ENCODE measurements at places on chromosomes 16 and 17.

GRCh38 chr16:72372087-72373045, 200.4 kb upstream of the PMFBP1 start:
- DNase-seq: no peak

DNA sequence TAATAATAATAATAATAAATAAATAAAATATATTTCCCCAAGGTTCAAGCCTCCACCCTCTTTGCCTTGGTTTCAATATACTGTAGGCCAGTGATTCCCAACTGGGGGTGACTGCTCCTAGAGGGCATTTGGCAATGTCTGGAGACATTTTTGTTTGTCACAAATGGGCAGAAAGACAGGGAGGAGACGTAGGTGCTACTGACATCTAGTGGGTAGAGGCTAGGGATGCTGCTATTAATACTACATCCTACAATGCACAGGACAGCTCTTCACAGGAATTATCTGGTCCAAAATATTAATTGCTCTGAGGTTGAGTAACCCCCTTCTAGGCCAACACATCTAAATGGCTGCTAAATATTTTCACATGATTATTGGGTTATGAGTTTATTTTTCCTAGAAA, 12.8 kb upstream of the PRR14 start:
- no peak for DNase-seq

DNA sequence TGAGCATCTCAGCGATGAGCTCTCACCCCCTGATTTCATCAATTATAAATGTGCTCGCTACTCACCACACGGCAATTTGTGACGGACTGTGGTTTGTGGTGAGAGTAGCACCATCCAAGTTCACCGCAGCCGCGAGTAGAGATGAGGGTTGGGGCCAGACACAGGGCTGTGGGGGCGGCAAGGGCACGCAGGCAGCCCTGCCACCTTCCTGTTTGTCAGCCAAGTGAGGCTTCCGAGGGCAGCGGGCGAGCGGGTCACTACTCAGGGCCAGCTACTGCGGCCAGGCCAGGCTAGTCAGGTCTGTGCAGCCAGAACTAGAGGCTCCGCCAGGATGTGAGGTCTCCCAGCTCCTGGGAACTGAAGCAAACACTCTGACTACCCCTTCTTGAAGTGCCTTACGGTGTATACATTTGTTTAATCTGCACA, 39.6 kb upstream of the MEOX1 start:
- no peak for DNase-seq

DNA sequence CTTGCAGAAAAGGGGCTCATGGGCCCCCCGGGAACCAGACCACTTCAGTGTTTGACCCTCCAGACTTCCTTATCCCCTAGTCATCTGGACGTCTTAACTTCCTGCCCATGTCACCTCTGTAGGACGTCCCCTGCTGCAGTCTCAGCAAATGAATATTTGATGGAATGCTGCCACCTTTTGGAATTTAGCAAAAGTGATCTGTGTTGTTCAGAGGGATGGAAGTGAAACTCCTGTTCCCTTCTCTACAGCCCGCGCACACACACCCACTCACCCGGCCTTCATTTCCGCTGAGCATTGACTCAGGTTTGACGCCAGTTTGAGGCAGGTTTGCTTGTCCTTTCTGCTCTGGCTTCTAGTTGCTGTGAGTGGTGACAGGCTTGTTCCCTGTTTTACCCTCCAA, 507.2 kb upstream of the EEF2KMT start:
- no peak for DNase-seq

- DNase-seq: no peak
Measured at GRCh38 chr16:1198194-1198593, 26.9 kb downstream of the TPSG1 start.

DNA sequence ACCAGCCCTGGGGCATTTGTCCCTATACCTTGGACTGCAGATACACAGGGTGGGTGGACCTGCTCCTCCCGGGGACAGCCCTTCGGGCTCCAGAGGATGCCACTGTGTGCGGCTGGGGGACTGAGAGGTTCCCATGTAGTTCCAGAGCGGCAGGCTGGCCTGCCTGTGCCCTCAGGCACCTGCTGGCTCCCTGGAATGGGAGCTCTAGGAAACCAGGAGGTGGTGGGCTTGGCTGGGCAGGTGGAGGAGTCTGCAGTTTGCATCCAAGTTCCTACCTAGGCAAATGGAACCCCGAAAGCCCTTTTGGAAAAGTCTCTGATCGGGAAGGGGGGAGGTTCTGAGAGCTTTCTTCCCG, 982 bp downstream of the DBNDD1 start:
- DNase-seq: no peak

DNA sequence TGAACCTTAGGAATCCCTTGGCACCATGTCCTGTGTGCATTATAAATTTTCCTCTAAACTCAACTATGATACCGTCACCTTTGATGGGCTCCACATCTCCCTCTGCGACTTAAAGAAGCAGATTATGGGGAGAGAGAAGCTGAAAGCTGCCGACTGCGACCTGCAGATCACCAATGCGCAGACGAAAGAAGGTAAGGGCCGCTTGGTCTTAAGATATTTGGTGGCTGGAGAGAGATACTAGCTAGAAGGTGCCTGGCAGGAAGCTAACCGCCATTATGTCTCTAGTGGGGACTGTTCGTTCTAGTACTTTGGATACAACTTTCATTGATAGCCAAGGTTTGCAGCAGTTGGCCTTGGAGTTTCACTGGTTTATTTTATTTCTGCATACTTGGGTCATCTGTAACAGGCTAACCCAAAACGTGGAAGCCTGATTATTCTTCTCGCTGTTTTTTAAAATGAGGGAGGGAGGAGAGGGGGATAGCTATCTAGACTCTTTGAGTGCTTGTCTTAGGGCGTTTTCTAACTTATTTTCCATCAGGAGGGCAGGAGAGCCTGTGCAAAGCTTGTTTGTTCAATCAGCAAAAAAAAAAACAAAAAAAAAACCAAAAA, 1.3 kb downstream of the RBBP6 start:
- DNase-seq: no peak

DNA sequence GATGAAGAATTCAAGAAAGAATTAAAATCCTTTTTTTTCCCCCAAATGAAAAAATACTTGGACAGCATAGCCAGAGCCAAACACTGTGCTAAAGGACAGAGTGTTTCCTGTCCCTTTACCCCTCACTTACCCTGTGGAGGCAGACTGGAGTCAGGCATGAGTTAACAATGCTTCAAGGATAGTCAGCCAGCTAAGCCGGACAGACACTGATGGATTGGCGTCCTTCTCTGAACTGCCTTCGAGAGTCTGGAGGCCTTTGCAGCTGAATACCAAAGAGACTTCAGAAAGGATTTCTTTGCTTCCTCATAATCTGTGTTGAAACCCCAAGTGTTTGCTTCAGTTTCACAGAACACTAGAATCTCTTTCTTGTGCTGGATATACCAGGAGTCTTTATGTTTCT, 4.6 kb downstream of the METTL9 start:
- DNase-seq: no peak

DNA sequence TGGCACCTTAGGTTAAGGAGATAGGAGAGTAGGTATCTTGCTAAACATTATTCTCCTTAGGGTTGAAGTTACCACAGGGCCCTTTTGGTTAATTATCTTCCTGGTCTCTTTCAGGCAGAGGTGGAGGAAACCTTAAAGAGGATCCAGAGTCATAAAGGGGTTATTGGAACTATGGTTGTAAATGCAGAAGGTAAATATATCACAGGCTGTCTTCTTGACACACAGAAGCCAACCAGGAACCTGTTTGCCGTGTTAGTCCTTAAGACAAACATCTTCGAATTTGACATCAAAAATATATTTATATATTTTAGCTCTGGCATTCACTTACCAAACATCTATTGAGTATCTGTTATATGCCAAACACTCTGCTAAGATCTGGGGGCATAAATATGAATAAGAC, 2.4 kb downstream of the DYNLRB2 start:
- no peak for DNase-seq

DNA sequence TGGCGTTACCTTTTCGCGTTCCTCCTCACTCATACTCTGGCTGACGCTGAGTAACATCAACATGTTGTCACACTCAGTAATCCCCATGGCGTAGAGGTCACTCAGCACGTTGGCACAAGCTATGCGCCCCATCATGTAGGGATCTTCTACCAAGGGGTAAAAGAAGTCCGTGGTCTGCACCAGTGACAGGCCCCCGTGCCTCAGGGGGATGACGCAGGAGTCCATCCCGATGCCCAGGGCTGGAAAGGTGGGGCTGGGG, 596 bp downstream of the SEPHS2 start:
- no peak for DNase-seq

DNA sequence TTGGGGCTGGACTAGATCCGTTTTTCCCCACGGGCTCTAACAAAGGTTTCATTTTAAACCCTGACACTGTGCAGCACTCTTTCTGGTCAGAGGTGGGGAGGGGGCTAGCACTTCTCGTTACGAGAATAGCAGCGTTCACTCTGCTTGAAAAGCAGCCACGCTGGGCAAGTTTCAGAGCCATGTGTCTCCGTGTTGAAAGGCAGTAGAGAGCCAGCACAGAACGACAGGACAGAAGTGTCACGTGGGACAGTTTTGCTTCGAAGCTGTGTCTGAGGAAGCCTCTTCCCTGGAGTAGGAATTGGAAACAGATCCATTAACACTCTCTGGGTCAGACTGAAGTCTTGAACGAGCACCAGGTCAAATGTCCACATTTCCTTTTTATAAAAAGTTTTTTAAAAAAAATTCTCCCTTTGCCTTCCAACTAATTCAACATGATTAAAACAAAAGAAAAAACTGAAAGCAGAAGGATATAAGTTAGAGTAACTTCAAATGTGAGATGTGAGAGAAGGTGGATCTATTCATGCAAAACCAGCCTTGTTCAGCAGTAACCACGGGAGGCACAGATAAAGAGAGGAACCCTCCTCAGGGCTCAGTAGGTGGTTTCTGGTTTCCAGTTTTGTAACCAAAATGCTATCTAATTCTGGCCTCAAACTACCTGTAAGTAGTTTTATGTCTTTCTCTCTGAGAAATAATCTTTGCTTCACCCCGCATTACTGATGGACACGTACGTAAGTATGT, 65.0 kb downstream of the SMG6 start:
- DNase-seq: no peak

- DNase-seq: no peak
Measured at GRCh38 chr16:17564856-17565255, 94.1 kb upstream of the XYLT1 start.

DNA sequence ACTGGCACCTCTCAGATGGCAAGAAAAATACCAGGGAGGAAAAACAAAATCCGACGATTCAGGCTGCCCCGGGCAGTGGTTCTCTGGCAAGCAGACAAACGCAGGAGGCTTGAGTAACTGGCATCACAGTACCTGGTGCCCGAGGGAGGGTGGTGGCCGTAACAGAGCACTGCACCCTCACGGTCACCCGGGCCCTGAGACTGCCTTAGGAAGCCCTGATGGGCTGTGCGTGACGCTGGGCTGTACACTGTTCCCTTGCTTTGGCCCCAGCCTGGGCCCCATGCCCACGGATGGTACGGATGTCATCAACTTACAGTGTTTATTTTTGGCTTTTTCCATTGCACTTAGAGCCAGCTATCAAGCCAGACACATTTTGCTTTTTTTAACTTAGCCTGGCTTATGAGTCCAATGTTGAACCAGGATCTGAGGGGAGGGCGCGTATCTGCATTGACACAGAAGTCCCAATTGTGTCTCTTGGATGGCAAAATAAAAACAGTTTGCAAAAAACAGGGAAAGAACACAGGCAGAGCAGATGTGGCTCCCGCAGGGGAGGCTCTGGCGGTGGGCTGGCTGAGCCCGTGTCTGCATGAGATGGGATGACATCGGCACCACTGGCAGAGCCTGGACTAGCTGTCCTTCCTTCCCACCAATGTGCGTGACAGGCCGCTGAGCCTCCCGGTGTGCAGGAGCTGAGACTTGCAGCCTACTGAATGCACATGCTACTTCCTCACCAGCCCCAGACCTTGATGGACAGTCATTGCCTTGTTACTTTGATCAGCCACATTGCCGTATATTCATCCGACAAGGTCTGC, 287.7 kb downstream of the FOXL1 start:
- DNase-seq: no peak

GRCh38 chr17:50949989-50950877, 84.1 kb upstream of the TOB1 start:
- peak; percentile 86 for DNase-seq

- DNase-seq: no peak
Measured at GRCh38 chr17:37713028-37713431, 31.8 kb downstream of the HNF1B start.

- DNase-seq: no peak
Measured at GRCh38 chr16:69593751-69594255, 28.0 kb downstream of the NFAT5 start.

GRCh38 chr17:72193391-72194106, 72.7 kb downstream of the SOX9 start:
- DNase-seq: no peak

- DNase-seq: no peak
Measured at GRCh38 chr17:9465210-9465921, 110.3 kb downstream of the STX8 start.

DNA sequence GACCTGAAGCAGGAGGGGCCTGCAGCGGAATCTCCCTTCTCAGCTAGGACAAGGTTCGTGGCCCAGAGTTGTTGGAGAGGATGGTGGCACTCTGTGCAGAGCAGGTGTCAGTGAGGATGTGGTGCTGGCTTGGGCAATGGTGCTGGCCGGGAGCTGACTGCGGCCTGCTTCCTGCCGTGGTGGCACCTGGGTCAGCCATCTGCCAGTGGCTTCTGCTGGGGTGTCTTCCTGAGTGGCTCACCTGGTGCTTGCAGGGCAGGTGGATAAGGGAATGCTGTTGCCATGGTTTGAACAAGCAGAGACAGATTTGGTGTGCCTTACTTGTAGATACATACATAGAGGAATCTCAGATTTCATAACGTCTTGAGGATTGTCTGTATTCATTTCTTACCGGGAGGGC, 69.6 kb downstream of the SEC14L1 start:
- DNase-seq: no peak

GRCh38 chr16:22188595-22189442, 17.3 kb upstream of the EEF2K start:
- DNase-seq: peak; percentile 61

- no peak for DNase-seq
Measured at GRCh38 chr16:13127144-13127543, 225.7 kb downstream of the SHISA9 start.

- no peak for DNase-seq
Measured at GRCh38 chr17:61201211-61201610, 198.4 kb upstream of the TBX2 start.

Data from H1 (cell line).